Activated CD8-positive, alpha-beta memory T cell treated with anti-CD3 and anti-CD28 coated beads, Interleukin-2, amount 10 ng/mL, durations not matched to agents 7 days and 5 days (primary cell): ENCODE measurements at places on chromosomes 2 and 18. TPM values are rescaled to one million over a fixed set of nuclear protein-coding genes. Genes with fewer than 3 reads are reported as not detected.

Gene IL36A
- not detected for total RNA-seq

Gene UGT1A7
- total RNA-seq: not detected

DNA sequence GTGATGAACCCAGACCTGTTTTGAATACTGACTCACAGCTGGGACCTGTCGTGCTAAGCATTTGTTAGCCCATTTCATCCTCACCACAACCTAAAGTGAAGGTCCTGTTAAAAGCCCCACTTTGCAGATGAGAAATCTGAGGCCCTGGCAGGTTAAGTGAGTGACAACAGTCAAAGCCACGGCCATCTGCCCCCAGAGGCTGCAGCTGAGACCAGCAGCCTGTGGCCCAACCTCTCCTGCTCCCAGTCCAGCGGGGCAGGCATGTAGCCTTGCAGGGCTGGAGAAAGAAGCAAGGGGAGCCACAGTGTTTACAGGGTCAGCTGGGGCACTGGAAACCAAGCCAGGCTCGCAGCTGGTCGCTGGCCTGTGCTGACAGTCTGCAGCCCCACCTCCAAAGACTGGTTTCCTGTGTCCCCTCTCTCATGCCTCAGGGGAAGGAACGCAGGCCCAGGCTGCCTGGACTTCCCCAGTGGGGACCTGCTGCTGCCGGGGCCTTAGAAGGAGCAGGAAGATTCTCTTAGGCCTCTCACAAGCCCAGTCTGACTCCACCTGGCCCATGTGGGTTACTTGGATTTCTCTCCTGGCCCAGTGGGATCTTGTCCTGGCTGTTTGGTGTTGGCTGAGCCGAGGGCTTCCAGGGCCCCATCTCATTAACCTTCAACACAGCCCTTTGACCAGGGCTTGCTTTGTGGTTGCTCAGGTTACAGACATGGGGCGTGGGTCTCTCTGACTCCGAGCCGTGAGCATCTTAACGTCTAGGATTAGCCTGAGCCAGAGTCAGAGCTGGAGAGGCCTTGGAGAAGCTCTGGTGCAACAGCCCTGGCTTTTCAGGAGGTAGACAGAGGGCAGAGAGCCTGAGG lies 1.7 kb downstream of the INPP5D start:
- peak; percentile 71 for DNase-seq

DNA sequence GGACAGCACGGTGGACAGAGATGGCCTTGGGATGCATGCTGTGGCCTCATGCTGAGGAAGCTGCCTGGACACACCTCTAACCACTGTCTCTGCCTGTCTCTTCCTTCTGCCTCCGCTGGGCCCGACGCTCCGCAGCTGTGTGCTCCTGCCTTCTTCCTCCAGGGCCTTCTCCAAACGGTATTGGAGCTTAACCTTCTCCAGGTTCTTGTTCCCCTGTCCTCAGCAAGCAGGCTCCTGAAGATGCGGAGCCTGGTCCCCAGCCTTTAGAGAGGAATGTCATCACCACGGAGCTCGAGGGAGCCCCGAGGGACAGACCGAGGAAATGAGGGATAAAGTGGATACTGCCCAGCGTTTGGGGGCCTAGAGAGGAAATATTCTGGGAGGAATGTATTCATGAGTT lies 155.1 kb downstream of the DYSF start:
- DNase-seq: peak; percentile 29

GRCh38 chr18:44557616-44558151 lies 123.0 kb upstream of the SETBP1 start:
- DNase-seq: no peak

DNA sequence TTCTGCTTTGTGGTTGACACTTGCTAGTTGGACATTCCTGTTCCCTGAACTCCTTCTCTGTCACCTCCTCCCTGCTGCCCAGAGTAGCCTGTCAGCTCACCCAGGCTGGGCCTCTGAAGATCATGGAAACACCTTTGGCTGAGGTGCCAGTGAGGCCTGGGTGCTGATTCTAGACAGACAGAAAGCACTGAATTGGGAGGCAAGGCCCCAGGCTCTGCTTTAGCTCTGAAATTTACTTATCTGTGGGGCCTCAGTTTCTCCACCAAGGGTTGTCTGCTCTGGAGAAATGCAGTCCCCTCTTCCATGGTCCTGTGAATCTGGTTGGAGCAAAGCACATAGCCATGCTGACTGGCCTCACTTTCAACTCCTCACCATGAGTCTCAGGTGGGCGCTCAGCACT lies 104.6 kb upstream of the SIX3 start:
- DNase-seq: no peak

- DNase-seq: no peak
These were observed 130.6 kb downstream of the FMNL2 start for GRCh38 chr2:152465541-152465940.

GRCh38 chr18:69951182-69951581 lies 3.5 kb upstream of the CD226 start:
- DNase-seq: no peak
